ENCODE measurements at places on chromosomes 12 and 14.

DNA sequence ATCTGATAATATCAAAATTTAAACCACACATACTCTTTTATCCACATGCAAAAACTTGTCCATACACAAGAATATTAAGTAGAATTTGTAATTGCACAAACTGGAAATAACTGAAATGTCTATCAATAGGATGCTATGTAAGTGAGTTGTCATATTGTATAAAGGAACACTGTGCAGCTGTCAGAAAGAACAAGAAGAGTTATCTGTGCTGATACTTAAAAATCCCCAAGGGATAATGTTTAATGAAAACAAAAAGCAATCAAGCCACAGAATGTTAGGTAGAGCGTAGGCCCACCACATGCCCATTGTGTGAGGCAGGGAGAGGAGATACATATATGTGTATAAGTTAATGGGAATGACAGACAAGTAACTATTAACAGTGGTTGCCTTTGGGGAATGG, 25.9 kb upstream of the HIGD1C start:
- no peak for DNase-seq

DNA sequence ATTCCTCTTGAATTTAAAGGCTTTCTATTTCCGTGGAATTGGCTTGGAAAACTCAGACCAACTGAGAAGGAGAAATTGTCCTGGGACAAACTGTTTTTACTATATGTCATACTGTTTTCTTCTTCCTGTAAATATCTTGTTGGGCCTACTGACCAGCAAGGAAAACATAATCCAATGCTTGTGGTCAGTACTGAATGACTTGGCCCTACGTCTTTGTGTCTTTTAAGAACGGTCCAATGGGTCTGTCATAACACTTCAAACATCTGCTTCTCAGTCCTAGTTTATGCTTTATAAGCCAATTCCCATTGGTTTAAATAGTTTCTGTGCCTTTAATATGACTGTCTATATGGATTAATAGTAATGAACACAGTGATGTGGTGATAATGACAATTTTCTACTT, 248.5 kb upstream of the DDHD1 start:
- no peak for DNase-seq

DNA sequence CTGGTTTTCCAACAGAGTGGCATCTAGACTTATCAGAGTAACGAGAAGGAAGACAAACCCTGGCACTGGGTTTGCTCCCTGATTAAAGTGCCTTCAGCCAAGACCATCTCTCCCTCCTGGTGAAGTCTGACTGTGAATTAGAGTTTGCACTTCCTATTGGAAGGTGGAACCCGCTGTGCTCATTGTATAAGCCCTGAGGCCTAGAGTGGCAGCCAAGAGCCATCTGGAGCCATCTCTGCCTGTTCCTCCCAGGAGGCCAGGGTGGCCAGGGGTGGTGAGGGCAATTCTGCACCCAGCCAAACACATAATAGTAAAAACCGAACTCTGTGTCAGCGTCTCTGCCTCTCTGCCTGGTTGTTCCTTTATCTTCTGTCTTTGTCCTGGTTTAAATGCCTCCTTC, 25.0 kb downstream of the MFAP5 start:
- no peak for DNase-seq

DNA sequence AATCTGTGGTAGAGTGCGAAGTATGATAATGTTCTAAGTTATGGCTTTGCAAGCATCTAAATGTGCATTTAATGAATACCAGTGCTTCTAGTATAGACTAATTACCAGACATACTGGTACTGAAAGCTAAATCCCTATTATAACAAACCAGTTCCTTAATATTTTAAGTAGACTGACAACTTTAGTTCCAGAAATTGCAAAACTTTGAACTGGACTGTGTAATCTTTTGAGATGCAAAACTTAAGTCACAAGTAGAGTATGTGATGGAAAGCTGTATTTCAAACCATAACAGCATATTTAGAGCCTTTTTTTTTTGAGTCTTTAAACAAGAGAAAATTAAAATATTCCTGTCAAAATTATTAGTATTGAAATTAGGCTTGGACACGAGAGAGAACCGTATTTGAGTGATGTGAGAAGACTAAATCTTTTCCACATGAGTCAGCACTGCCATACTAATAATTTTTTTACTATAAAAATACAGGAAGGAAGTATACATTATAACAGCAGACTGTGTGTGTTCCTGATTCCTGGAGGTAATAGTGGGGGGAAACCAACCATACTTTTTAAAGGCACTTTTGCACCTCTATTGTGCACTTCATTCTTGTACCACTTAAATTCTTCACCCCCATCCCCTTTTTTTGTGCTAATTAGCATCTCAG, 45.5 kb downstream of the PPM1A start:
- no peak for DNase-seq

Data from activated naive CD4-positive, alpha-beta T cell treated with Interleukin-2 at 50 U/mL for 16 hours (primary cell).